Daoy (cell line): ENCODE measurements at places on chromosomes 7 and 10. TPM values are rescaled to one million over a fixed set of nuclear protein-coding genes. Genes with fewer than 3 reads are reported as not detected.

FAM25A gene
- total RNA-seq = not detected in 2 replicates

STOX1 gene
- 0.80 and 3.0 TPM in 2 replicates for total RNA-seq

CRYGN gene
- 0.17 TPM in 1 of 2 replicates, not detected in the other for total RNA-seq

CACNB2 gene
- 0.06 TPM in 1 of 2 replicates, not detected in the other for total RNA-seq

SEMA4G gene
- total RNA-seq = 0.57 and 0.69 TPM in 2 replicates

PTPN20 gene
- not detected in 2 replicates for total RNA-seq

GRCh38 chr10:43130770-43131171, 7.5 kb upstream of the CSGALNACT2 start:
- DNase-seq = no peak

GRCh38 chr10:7260912-7261311, 149.9 kb downstream of the SFMBT2 start:
- DNase-seq = no peak

GRCh38 chr10:94351089-94351488, 11.7 kb downstream of the NOC3L start:
- DNase-seq = no peak

- DNase-seq = no peak
Observed at GRCh38 chr10:36766940-36767339, 358.5 kb upstream of the ANKRD30A start.

DNA sequence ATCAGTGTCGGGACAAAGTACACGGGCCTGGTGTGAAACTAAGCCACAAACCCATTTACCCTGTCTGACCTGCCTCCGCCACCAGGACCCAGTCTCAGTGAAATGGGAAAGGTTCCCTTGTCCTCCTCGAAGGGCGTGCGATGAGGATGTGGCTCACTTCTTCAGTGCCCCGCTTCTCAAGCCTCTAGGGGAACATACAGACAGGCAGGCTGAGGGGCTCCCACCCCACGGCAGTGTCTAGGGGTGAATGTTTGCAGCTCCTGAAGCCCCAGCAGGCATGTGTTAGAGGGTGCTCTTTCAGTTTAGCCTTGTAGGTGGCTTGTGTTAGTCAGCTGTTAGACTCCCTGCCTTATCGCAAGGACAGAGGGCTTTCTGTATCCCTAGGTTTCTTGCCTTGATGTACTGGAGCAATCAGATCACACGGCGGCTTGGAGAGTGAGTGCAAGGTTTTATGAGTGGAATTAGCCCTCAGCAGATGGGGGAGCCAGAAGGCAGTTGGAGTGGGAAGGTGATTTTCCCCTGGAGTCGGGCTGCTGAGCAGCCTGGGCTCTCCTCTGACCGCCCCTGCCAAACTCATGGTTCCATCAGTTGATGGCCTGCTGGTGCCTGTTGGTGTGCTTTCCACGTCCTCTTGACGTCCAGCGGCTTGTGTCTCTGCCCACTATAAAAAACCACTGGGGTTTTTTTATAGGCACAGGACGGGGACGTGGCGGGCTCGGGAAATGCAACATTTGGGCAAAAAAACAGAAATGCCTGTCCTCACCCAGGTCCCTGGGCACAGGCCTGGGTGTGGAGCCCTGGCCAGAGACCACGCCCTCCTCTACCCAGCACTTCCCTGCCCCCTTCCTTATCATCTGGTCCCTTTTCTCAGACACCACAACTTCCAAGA, 759 bp downstream of the NUDT1 start:
- peak; percentile 59 for DNase-seq
